ENCODE measurements at places on chromosomes 2 and 18. TPM values are rescaled to one million over a fixed set of nuclear protein-coding genes. Genes with fewer than 3 reads are reported as not detected.

- DNase-seq = no peak
Observed at GRCh38 chr2:11695576-11695975, 25.6 kb upstream of the NTSR2 start.

- DNase-seq = peak; percentile 1
Observed at GRCh38 chr2:158359846-158360245, 96.7 kb downstream of the CCDC148 start.

GRCh38 chr2:29207352-29208148 is 92.3 kb downstream of the CLIP4 start:
- DNase-seq = no peak

DNA sequence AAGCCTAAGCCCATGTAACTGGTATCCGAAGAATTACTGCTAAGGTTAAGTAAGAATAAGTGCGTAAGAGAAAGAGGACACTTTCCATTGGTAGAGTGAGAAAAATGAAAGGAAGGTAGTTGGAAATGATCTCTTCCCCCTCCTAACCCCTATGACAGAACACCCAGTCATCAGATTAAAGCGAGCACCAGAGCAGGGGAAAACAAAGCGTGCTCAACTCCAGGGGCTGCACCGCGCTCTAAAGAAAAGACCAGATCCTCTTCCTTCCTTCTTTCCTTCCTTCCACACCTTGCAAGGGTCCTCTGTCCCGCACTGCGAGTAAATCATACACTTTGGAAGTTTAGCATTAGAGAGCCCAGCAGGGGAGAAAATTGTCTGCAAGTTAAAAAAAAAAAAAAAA is 971 bp upstream of the CDH7 start:
- no peak for DNase-seq

DNA sequence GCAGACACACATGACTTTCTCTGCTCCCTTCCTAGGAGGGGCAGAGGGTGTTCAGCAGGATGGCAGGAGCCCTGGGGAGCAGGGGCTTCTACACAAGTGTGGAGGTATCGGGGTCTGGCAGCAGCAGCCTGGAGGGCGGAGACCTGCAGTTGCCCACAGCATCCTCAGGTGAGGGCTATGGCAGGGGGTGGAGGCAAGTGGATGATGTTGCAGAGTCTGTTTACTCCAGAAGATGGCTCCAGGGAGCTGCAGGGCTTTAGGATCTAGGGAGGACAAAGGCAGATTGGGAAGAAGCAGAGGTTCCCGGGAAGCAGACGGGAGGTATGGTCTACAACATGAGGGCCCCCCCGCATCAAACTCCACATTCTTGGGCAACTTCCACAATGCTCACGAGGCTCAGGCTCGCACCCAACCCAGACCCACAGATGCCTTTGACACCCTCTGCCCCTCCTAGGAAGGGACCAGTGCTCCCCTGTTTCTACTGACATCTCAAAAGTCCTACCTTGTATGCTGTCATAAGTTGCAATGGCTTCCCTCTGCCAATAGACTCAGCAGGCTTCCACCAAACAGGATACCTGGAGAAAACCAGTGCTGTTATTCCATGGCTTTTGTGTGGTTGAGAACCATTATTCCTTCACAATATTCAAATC is 12.0 kb upstream of the ATP6V1C2 start:
- DNase-seq = no peak

DNA sequence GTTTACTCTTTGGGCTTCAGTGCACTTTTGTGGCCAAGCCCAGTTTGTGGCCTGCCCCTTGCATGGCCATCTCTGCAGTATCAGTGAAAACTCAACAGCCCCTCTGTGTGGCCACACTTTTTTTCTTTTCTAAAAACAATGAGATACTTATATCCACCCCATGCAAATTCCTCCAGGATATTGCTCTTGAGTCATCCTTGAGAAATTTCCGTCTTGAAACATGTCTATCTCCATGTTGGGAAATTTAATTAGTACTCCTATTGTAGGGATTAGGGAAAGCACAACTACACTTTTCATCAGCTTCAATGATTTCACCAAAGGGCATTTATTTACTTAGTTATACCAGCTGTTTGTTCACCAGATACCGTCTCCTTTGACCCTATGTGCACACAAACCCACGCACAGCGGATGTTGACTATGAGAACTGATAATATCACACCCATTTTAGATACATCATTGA is 993.1 kb downstream of the TSN start:
- no peak for DNase-seq

GRCh38 chr2:222239945-222240675 is 58.7 kb downstream of the PAX3 start:
- no peak for DNase-seq

- DNase-seq = no peak
Observed at GRCh38 chr2:128754246-128754724, 435.6 kb upstream of the HS6ST1 start.

- no peak for DNase-seq
Observed at GRCh38 chr2:88608184-88608583, 19.1 kb downstream of the EIF2AK3 start.

DNA sequence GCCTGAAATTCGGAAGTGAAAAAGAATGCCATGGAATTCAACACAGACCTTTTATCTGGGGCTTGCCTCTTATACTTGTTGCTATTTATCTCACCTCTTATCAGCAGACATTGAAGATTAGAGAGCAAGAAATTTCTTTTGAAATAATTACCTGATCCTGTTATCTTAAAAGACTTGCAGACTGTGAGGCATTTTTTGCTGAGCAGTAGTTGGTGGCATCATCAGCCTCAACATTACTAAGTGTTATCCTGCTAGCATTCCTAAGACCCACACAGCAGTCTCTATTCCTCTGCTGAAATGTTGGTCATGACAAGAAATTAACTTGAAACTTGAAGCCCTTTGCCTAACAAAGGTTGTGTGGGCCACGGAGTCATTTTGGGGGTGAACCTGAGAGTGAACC is 186.5 kb downstream of the TRIB2 start:
- DNase-seq = no peak

- no peak for DNase-seq
Observed at GRCh38 chr18:77181950-77182707, 49.5 kb upstream of the MBP start.

The HNMT gene
- polyA plus RNA-seq = 59.0 TPM

The SLC9A4 gene
- polyA plus RNA-seq = 6.7 TPM

The RPL31 gene
- 2,438 TPM for polyA plus RNA-seq

The SLC8A1 gene
- polyA plus RNA-seq = 56.1 TPM

The TDRD15 gene
- polyA plus RNA-seq = 0.03 TPM

The SNTG2 gene
- polyA plus RNA-seq = 3.7 TPM

The TUBA3D gene
- polyA plus RNA-seq = 2.4 TPM

The BOLA3 gene
- polyA plus RNA-seq = 27.5 TPM

The CYTIP gene
- 1.6 TPM for polyA plus RNA-seq

The RRM2 gene
- 57.5 TPM for polyA plus RNA-seq

The WNT10A gene
- polyA plus RNA-seq = 1.1 TPM

Data from renal pelvis (tissue), 12 donors.